ENCODE measurements at places on chromosomes 12 and 14.
A peak's percentile ranks its signal among the peaks of the same experiment; 100 is the strongest.

DNA sequence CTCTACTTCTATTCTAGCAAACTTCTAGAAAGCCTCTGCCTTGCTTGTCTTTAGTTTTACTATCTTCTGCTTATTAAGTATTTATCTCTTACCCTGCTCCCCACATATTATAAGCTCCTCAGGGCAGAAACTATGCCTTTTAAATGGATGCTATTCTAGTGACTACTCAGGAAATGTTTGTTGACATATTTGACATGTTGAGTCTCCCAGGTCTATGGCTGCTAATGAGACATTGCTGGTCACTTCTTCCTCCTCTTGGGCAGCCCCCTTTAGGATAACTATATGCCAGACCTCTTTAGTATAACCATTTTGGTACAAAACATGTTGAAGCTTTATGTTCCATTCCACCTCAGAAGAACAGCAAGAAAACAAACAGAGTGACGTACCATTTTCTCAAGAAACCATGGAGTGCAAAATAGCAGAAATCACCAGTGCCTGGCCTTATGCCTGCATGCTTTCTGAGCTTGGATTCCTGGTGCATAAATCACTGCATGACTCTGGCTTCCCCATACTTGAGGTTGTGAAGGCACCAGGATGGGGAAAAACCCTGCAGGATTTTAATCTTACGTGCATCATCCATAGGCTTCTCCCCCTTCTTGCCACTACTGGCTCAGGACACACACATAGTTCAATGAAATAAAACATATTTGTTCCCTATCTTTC lies 202.6 kb downstream of the TMX1 start:
- DNase-seq = no peak

DNA sequence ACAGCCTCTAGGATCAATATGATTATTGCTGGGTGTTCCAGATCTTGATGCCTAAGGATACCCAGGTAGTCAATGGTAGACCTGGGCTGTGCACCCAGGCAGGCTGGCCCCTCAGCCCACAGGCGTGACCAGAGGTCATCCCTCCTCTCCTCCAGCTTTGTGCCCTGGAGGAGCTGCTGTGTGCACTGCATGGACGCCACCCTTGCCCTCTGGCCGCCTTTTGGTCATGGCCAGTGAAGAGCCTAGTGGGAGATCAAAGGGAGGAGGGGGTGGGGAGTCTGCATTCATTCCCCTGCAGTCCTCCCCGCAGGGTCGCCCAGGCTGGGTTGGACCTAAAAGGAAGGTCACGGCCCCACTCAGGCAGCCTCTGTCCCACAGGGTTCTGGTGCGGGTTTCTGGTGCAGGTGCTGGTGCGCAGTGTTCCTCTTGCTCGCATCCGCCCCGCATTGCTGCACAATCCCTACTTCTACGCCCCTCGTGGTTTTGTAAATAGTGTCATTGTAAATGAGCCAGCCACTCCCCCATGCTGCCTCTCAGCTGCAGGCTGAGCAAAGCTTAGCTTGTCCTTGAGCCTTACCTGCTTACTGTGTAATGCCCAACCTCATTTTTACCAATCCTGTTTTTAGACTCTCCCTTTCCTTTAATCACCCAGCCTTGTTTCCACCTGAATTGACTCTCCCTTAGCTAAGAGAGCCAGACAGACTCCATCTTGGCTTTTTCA lies 55.3 kb downstream of the PSMA6 start:
- DNase-seq = no peak

GRCh38 chr14:29757711-29758233 lies 169.9 kb downstream of the PRKD1 start:
- no peak for DNase-seq

GRCh38 chr14:37889087-37889486 lies 293.7 kb downstream of the TTC6 start:
- no peak for DNase-seq

GRCh38 chr12:14995583-14996425 lies 23.0 kb downstream of the PDE6H start:
- peak; percentile 61 for DNase-seq

DNA sequence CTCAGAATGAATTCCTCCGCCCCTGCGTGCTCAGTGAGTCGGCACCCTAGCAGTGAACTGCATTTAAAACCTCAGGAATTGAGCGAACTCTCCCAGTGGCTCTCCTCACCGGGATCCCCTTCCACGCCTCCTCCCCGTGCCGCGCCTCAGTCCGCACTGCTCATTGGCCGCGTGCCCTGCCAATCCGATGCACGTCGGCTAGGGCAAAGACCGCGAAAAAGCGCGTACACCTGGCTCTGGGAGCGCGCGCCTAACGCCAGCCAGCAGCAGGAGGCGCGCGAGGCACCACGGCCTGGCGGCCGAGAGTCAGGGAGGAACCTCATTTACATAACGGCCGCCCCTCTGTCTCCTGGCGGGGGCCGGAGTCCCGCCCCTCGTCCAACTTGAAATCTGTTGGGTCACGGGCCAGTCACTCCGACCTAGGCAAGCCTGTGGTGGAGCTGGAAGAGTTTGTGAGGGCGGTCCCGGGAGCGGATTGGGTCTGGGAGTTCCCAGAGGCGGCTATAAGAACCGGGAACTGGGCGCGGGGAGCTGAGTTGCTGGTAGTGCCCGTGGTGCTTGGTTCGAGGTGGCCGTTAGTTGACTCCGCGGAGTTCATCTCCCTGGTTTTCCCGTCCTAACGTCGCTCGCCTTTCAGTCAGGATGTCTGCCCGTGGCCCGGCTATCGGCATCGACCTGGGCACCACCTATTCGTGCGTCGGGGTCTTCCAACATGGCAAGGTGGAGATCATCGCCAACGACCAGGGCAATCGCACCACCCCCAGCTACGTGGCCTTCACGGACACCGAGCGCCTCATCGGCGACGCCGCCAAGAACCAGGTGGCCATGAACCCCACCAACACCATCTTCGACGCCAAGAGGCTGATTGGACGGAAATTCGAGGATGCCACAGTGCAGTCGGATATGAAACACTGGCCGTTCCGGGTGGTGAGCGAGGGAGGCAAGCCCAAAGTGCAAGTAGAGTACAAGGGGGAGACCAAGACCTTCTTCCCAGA lies at the start of gene HSPA2:
HSPA2 (plus strand) TSS at position 534 of the 995 bp plus-strand sequence; CDS start at position 643, 109 bp downstream.
- DNase-seq = peak; percentile 97

DNA sequence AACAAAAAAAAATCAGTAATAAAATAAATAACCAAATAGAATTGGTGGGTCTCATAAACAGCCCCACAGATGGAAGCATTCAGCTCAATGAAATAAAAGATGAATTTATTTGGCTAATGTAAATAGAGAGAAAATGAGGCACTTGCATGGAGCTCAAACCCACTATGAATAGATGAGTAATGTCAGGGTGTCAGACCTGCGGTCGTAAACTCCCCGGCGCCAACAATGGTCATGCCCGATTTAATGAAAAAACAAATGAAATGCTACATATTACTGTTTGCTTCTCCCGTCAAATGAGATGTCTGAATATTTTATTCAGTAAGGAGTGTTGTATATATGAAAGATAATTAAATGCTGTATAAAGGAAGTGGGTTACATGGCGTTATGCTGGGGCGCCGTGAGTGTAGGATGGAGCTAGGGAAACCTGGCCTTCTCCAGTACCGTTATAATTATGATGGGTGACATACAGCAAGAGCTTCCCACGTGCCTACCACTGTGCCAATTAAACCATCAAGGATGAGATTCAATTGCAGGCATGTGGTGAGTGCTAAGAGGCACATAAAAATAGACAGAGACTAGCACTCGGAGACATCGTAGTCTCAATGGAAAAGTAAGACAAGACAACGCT lies 648.1 kb downstream of the BCL11B start:
- DNase-seq = no peak

GRCh38 chr12:114998118-114998749 lies 314.3 kb upstream of the TBX3 start:
- no peak for DNase-seq

DNA sequence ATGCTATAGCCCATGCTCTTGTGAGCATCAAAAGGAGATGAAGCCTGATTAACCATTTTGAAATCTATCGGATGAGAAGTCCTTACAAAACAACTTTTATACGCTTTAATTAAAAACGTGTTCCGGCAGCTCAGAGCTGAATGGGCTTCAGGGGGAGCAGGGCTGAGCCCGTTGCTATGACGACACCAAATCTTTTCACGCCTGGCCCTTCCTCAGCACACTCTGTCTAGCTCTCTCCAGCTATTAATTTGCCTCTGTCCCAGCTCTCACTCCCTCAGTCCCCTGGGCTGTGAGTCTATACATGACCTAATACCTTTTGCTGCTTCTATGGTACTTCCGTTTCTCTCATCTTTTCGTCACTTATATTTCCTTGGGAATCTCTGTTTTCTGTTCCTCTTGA lies 15.8 kb downstream of the FOXA1 start:
- no peak for DNase-seq

DNA sequence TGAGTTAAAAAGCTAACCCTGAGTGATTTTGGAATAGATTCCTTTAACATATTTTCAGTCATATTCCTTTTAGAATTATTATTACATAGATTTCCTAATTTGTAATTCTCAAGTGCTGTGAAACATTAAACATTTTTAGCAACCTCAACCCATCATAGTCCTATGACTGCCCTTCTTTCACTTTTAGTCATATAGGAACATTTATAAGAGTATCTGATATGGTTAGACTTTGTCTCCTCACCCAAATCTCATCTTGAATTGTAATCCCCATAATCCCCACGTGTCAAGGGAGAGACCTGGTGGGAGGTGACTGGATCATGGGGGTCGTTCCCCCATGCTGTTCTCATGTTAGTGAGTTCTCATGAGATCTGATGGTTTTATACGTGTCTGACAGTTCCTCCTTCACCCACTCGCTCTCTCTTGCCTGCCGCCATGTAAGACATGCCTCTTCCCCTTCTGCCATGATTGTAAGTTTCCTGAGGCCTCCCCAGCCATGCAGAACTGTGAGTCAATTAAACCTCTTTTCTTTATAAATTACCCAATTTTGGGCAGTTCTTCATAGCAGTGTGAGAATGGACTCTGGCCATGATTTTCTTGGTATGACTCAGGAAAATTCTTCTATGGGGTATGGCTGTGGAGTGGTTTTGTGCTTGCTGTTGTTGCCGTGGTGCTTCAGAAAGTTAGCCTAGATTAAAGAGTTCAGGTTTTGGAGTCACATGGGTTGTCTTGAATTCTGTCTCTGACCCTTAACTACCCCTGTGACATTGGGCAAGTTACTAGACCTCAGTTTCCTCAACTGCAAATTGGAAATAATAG lies 83.9 kb downstream of the FUT8 start:
- DNase-seq = no peak

- no peak for DNase-seq
Observed at GRCh38 chr12:130526813-130527212, 189.1 kb downstream of the PIWIL1 start.

- no peak for DNase-seq
Observed at GRCh38 chr14:68840454-68840853, 47.6 kb upstream of the ZFP36L1 start.

DNA sequence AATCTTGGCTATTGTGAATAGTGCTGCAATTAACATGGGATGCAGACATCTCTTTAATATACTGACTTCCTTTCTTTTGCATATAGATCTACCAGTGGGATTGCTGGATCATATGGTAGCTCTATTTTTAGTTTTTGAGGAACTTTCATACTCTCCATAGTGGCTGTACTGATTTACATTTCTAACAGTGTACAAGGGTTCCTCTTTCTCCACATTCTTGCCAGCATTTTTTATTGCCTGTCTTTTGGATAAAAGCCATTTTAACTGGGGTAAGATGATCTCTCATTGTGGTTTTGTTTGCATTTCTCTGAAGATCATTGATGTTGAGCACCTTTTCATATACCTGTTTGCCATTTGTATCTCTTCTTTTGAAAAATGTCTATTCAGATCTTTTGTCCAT lies 8.4 kb downstream of the AMDHD1 start:
- no peak for DNase-seq

DNA sequence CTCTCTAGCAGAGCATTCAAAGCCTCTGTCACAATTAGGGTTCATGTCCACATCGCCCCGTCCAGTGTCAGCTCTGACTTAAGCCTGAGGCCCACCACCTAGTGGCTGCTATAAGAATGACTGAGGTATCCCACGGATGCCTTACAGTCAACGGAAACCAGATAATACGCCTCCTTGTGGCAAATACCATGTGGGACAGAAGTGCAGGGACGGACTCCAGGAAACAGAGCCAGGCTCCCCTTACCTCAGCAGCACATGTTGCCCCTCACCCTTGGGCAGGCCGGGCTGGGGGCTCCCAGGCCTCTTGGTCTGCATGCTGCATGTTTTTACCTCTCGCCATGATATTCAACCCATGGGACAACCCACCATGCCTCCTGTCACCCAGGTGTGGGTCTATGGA lies 86.3 kb downstream of the VWF start:
- DNase-seq = peak; percentile 31

DNA sequence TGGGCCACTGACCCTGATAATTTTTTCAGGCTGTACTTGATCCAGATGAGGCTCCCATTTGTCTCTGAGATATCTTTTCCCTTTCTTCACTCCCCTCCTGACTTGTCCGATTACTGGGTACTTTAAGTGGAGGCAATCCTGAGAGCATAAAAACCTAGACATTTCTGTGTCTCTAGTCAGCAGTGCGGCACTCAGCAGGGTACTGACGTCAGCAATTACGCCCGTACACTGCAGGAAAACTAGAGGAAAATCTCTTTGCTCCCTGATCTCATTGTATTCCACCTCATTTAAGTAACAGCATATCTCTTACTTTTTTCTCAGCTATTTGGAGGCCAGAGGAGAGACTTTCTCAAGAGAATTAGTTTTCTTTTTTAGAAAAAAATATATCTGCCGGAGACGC lies 315.5 kb upstream of the OR4E1 start:
- DNase-seq = no peak

DNA sequence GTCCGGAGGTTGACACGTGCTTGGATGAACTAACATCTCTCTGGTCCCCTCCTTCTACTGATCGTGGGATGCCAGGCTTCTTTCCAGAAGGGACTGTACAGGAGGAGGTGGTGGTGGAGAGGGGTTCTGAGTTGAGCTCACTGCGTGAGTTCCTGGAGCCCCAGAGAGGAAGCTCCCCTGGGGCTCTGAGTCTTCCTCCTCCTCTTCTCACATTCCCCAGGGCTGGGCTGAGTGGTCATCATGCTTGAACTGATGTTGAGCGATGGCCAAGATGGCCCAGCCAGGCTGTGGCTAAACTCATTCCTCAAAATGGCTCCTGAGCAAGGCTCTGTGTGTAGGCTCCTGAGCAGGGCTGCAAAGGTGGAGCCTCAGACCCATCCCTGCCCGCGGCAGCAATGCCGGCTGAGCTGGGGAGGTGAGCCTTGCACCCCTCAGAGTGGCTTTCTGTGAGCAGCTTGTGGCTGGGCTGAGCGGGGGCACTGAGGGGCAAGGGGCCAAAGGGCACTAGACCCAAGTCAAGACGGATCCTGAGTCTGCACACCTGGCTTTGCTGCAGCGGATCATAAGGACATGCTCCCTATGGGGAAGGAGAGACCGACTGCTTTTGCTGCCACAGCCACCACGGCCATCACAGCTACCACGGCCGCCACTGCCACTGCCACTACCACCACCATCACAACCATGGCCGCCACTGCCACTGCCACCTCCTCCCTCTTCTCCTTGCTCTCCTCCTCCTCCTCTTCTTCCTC lies 35.4 kb downstream of the MEG3 start:
- DNase-seq = no peak

- DNase-seq = no peak
Observed at GRCh38 chr12:108826101-108826806, 31.1 kb downstream of the SSH1 start.

Data from CD4-positive, alpha-beta T cell treated with Interleukin-15 for 4 hours (primary cell).